ENCODE measurements at places on chromosomes 7 and 10.

DNA sequence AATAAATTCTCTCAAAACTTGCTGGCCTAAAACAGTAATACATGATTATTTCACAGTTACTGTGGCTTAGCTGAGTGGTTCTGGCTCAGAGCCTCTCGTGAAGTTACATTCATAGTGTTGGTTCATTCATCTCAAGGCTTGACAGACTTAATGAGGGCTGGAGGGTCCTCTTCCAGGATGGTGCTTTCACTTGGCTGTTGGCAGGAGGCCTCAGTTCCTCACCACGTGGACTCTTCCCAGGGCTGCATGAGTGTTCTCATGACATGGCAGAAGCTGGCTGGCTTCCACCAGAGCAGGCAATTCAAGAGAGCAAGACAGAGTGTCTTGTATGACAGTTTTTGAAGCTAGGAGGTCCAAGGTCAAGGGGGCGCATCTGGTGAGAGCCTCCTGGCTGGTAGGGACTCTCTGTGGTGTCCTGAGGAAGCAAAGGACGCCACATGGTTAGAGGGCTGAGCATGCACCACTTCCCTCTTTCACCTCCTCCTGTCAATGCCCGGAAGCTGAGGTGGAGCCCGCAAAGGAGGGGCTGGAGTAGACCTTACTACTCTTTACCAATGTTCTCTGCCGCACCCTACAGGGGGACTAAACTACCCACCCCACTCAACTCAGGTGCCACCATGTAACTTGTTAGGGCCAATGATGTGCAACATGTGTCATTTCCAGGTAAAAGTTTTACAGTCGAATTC is 58.2 kb upstream of the YAE1 start:
- DNase-seq, result no peak

DNA sequence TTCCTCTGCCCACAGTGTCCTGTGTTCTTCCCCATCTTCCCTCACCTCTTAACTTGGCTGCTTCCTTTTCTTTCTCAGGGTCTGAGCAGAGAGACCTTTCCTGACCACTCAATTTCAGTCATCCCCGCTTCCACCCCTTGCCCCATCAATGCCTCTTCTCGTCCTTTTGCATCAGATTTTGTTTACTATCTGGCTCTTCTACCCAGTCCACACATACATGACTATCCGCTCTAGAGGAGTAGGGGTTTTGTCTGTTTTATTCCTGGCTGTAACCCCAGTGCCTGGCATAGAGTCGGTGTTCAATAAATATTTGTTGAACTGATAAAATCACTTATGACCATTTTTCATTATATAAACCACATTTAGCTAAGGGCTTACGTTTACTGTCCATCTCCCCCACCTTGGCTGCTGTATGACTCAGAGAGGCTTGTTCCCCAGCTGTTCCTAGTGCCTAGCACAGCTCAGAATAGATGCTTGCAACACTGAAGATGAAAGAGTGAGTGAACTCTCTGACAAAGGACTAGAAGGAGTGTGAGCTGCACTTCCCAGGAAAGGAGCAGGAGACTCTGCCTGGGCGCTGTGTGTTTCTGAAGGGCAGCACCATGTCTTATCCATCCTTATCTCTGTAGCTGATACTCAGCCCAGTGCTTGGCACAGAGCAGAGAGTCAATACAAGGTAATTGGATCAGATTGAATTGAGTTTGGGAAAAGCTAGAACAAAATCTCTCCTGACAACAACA is 21.9 kb downstream of the ARID5B start:
- DNase-seq, result no peak

DNA sequence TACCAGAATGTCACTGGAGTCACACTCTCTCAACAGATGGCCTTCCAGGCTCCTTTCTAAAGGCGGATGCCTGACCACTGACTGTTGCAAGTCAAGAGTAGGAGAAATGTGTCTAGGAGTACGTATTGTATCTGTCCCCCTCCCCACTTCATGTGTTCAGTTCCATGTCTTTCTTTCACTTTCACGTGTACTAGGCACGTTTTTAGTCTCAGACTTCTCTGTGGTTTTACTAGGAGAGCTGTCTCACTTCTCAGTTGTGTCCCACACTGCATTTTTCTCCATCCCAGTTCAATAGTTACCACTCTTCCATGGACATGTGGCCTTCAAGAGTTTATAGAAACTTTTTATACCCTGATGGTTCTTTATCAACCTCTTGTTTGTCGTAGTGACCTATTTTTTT is 893.0 kb downstream of the NRG3 start:
- no peak for DNase-seq

DNA sequence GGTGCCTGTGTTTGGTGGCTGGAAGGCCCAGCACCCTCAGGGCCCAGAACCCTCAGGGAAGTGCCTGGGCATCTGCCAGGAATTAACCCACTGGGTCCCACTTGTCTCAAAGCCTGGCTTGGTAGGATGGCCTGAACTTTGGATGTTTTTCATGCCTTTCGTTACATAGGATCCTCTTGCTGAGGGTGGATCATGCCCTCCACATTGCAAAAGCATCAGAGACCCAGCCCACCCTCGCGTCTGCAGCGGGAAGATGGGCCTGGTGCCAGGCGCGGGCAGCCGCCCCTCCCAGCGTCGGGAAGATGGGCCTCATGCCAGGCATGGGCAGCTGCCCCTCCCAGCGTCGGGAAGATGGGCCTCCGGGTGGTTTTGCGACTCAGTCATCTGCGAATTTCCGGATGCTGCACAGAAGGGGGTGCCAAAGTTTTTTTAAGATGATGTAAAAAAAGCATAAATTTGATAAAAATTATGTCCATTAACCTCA is 51.9 kb upstream of the PRKAR1B start:
- no peak for DNase-seq

GRCh38 chr10:93006435-93007039 is 54.1 kb upstream of the CYP26C1 start:
- no peak for DNase-seq

- DNase-seq, result no peak
These were observed 26.9 kb downstream of the BAG3 start for GRCh38 chr10:119677904-119678755.

GRCh38 chr10:123634221-123634620 is 31.9 kb upstream of the GPR26 start:
- no peak for DNase-seq
